HepG2 (cell line): ENCODE measurements at places on chromosomes 3 and 15. TPM values are rescaled to one million over a fixed set of nuclear protein-coding genes. Genes with fewer than 3 reads are reported as not detected.

DNA sequence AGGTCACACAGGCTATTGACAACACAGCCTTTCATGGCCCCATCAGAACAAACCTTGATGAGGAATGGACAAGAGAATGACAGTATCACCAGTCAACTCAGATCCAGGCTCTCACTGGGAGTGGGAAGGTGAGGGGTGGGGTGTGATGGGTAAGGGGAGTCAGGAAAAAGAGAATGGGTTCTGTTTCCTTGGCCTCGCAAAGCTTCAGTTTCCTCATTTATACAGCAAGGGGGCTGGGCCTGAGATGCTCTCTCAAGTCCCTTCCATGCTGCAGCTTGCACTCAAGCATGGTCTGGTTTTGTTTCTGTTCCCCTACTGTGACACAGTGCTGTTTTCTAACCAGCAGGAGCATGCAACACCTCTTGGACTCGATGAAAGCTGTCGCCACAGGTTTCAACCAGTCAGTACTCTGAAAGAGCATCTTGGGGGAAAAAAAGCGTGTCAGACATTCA is 65.7 kb upstream of the IL12A start:
- no peak for DNase-seq

DNA sequence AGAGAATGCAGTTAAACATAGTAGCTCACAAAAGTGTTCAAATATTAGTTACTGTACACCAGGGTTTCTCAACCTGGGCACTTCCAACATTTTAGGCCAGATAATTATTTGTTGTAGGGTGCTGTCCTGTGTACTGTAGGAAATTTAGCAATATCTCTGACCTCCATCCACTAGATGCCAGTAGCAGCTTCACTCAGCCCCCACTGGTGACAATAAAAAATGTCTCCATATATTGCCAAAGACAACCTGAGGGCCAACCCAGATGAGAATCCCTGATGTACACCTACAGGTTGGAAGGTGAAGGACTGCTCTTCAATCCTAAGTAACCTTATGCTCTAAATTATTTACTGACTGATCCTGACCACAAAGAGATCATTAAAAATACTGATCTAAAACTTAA is 32.5 kb downstream of the DCUN1D1 start:
- peak; percentile 31 for DNase-seq

DNA sequence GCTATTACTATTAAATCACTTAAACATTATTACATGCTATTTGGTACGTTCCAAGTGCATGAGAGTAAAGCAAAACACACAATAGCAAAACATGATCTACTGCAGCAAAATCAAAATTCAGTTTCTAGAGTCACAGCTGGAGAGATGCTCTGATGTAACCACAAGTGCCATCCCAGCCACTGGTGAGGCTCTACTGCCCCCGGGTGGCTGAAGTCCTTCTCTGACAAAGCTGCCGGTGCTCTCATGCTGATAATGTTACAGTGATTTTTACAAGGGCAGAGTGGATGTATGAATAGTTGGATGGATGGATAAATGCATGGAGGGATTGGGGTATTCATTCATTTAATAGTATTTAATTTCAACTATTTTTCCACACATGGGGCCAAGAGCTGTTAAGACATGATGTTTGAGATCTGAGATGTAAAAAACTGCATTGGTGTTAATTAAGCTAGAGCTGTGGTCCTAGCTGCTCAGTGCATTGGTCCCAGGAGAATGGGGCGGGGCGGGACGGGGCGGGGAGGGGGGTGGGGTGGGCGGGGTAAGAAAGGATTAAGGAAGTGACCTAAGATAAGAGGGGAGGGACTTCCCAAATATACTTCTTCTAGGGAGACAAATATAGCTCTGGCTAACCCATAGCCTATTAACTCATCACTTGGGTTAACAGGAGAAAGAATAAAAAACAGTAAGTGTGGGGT is 5.3 kb upstream of the SPESP1 start:
- peak; percentile 44 for DNase-seq

DNA sequence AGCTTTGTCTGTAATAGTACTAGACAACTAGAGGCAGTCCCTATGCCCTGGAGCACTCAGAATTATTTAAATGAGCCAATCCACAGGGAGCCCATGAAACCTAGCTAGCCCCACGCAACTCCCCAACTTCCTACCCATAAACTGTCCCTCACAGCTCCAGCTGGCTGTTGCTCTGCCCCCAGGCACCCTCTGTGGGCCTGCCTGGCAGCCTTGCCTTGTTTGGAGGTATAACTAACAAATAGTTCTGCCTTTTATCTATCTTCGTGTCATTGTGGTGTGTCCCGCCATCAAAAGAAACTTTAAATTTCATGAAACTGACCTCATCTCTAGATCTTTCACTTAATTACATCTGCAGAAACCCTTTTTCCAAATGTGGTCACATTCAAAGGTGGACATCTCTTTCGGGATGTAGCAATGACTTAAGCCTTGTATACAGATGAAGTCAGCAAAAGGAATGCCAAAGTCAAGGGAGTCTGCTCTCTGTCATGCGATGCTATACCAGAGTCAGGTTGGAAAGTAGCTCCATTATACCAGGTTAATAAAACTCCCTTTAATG is 1.8 kb upstream of the RTP3 start:
- DNase-seq: no peak

DNA sequence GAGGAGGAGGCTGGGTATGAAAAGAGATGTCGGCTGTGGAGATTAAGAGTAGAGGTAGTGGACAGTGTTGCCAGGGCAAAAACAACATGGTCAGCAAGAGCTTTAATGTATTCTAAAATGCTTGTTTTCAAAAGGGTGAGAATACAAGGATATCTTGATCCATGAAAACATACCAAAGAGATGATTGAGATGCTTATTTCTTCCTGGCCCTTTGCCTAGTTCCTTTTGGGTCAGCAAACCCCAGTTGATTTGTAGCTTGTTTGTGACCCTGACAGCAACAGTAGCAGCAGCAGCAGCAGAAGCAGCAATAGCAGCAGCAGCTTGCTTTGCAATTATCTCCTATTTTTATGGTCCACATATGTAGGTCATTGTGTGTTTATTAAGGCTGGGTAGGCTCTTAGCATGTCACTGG is 337.3 kb downstream of the LPP start:
- DNase-seq: no peak

GRCh38 chr3:81965696-81966095 is 204.3 kb upstream of the GBE1 start:
- no peak for DNase-seq

- no peak for DNase-seq
Measured at GRCh38 chr15:45585069-45585791, 1.9 kb upstream of the BLOC1S6 start.

DNA sequence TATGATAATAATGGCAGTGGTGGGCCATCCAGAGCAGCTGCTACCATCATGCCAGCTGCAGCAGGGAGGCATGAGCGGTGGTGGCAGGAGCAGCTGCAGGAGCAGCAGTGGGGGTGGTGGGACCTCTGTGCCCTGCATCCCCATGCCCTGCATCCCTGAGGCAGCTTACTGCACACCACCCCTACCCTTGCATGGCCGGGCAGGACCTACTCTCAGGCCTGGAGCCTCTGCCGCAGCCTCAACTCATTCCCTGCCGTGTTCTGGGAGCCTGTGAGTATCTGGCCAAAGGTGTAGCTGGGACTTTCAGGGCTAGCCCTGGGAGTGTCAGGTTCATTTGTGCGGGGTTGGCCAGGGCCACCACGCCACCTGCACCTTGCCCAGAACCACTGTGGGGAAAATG is 3.3 kb upstream of the XCR1 start:
- DNase-seq: no peak

DNA sequence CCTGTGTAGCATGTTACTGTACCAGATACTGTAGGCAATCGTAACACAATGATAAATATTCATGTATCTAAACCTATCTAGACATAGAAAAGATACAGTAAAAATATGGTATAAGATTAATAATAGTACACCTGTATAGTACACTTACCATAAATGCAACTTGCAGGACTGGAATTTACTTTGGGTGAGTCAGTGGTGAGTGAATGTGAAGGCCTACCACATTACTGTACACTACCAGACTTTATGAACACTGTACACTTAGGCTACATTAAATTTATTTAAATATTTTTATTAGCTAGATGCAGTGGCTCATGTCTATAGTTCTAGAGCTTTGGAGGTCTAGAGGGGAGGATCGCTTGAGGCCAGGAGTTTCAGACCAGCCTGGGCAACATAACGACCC is 186.6 kb upstream of the ROPN1 start:
- no peak for DNase-seq

GRCh38 chr3:32553459-32553858 is 17.2 kb downstream of the DYNC1LI1 start:
- no peak for DNase-seq

GRCh38 chr3:120798346-120798745 is 55.8 kb downstream of the GTF2E1 start:
- no peak for DNase-seq

DNA sequence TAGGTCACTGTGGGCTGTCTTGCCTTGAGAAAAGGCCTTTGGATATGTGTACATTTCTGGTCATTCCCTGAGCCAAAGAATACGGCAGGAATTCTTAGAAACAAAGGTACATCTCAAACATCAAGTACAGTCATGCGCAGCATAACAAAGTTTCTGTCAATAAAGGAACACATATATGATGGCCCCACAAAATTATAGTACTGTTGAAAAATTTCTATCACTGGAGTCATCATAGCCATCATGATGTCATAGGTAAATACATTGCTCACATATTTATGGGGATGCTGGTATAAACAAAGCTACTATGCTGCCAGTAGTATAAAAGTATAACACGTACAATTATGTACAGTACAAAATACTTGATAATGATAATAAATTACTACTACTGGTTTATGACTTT is 38.9 kb upstream of the NECTIN3 start:
- DNase-seq: no peak

DNA sequence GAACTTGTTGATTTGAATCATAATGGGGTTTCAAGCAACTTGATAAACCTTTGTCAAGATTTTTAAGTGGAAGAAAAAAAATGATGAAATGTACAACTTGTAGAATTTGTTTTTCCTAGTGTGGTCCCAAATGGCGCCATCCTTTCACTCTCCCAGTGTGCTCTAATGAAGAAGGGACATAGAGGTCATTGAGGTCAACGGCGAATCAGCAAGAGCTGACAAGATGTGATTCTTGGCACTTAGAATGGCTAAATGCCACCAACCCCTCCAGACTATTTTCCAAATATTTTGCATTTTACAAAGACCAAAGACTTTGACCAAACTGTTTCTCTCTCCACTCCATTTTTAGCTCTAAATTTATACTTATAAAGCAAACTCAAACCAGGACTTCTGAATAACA is 320.2 kb upstream of the MME start:
- DNase-seq: no peak

GRCh38 chr15:72482275-72482674 is 8.1 kb downstream of the ARIH1 start:
- DNase-seq: no peak

GRCh38 chr3:158491968-158492367 is 79.0 kb upstream of the MLF1 start:
- DNase-seq: no peak

GRCh38 chr3:79994397-79994796 is 226.6 kb upstream of the ROBO1 start:
- no peak for DNase-seq

- no peak for DNase-seq
Measured at GRCh38 chr15:26929588-26929987, 41.4 kb upstream of the GABRG3 start.

GRCh38 chr3:134916276-134916961 is 121.4 kb downstream of the EPHB1 start:
- DNase-seq: no peak

- peak; percentile 32 for DNase-seq
Measured at GRCh38 chr3:154135511-154136173, 14.5 kb downstream of the ARHGEF26 start.

GRCh38 chr15:95989392-95989791 is 341.1 kb upstream of the NR2F2 start:
- no peak for DNase-seq

DNA sequence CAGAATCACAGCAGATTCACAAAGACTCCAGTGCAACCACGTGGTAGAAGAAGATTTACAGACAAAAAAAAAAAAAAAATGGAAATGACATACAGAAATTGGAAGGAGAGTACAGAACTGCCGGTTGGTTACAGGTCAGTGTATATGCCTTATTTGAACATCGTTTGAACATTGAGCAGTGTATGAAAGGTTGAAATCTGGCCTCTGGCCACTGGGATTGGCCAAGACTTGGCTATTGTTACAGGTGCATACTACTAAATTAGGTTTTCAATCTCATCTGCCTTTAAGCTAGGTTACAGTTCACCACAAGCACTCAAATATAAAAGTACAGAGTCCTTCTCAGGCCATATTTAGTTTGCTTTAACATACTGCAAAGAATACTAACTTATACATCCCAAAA is 59.8 kb downstream of the THBS1 start:
- DNase-seq: no peak

GRCh38 chr15:64897345-64897985 is 14.2 kb upstream of the ANKDD1A start:
- no peak for DNase-seq

GRCh38 chr3:59885899-59886400 is 836.1 kb upstream of the CFAP20DC start:
- no peak for DNase-seq

DNA sequence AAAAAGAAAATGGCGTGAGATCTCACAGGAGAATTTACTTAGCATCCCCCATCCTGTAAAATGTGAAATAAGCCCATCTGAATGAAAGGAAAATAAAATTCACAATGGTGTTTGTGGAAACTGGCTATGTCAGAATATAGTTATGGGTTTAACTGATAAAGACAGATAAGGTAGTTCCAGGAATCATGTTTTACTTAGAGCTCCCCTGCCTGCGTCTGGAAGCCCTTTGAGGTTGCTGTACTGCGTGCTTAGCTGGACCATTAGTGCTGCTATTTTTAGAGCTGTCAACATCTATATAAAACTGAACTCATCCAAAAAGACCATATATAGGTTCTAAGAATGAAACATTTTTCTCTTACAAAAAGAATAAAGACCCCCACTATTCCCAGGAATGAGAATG is 130.8 kb downstream of the LSAMP start:
- DNase-seq: no peak

DNA sequence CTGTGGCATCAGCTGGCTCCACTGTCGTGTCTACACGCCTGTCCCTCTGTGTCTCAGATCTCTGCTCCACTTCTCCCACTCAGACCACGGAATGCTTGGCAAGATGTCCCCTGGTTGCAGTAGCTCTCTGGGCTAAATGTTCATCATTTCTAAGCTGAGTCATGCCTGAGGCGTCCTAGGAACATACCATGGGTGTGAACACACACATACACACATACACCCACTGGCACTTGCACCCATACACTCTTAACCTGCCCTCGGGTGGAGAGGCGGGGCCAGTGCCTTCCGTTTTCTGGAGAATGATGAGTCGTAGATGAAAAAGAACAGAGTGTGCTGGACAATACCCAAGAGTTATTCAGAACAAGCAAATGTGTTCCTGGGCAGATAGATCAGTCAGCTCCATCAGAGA is 72.4 kb downstream of the SENP2 start:
- DNase-seq: peak; percentile 14

The KCNMB3 gene
- 2.4 and 4.3 TPM in 2 replicates for total RNA-seq

The PLAAT1 gene
- total RNA-seq: not detected in 2 replicates

The MYO5A gene
- total RNA-seq: 4.8 and 9.4 TPM in 2 replicates

The STARD9 gene
- total RNA-seq: 2.7 and 5.3 TPM in 2 replicates

The LDHAL6B gene
- total RNA-seq: not detected in 2 replicates

The FETUB gene
- 1.3 and 2.1 TPM in 2 replicates for total RNA-seq

The PPARG gene
- 13.9 and 14.4 TPM in 2 replicates for total RNA-seq

The LRRK1 gene
- total RNA-seq: 0.07 and 0.13 TPM in 2 replicates

The GCHFR gene
- 92.4 and 93.1 TPM in 2 replicates for total RNA-seq

The PPP1R14D gene
- 0.49 and 0.53 TPM in 2 replicates for total RNA-seq

The GOLGA8T gene
- not detected in 2 replicates for total RNA-seq

The LMCD1 gene
- 6.1 and 6.2 TPM in 2 replicates for total RNA-seq

The SLC22A13 gene
- not detected in 2 replicates for total RNA-seq

The RASGRP1 gene
- total RNA-seq: 0.07 TPM in 1 of 2 replicates, not detected in the other

The IGF2BP2 gene
- 46.0 and 46.3 TPM in 2 replicates for total RNA-seq

The INSYN1 gene
- not detected in 2 replicates for total RNA-seq

The GRIP2 gene
- 0.08 and 0.24 TPM in 2 replicates for total RNA-seq

The CD200R1 gene
- not detected in 2 replicates for total RNA-seq

The CACNA2D2 gene
- not detected in 2 replicates for total RNA-seq
